ENCODE measurements at places on chromosomes 1 and 21.

DNA sequence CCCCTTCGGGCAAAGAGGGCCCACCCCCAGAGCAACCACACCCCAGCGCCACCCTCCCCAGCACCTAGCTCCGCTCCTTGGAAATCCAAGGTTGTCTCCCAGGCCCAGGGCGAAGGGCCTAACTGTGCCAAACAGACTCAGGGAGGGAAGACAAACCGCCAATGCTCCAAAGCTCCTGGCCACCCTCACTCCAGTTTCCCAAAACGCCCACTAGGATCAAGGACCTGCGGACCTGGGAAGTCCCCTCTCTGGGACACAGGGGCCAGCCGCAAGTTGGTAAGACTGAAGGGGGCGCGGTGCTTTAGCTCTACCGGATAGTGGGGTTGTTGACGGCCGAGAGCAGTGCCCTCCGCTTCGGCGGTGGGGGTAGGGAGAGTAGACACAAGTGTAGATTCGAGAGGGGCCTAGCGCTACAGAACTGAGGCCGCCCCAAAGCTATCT is 581 bp downstream of the IRF6 start:
- no peak for DNase-seq

GRCh38 chr21:39645331-39645730 is 32.6 kb downstream of the B3GALT5 start:
- no peak for DNase-seq

DNA sequence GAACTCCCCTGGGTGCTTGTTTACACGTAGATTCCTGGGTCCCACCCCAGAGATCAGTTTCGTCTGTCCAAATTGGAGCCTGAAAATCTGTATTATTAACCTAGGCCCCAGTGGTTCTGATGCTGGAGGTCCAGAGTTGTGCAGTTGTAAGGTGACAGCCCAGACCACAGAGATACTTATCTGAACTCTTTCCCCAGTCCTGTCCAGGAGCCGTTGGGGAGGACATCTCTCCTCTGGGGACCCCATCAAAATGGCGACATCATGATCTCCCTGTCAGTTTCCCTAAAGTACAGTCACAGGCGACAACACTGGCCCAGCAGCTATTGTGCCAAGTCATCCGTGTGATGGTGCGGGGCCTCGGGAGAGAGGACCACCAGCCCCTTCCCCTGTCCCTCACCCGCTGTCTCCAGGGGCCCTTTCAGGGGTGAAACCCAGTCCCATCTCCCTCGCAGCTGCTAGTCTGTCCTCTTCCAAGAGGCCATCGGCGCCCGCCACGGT is 749 bp upstream of the EFHD2 start:
- no peak for DNase-seq

DNA sequence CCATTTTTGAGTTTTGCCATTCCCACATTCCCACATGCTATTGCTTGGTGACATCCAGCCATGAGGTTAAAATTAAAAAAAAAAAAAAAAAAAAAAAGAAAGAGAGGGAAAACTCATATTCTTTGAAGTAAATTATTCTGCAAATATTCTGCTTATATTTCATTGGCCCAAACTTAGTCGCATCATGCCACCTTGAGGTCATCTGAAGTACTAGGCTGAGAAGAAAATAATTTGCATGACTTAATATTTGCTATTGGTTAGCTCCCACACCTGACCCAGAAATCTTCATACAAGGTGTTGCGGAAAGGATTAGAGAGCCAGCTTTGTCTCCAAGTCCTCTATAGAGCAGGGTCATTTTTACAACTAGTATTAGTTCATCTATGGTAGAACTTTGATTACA is 2206.0 kb downstream of the MRPL39 start:
- no peak for DNase-seq

DNA sequence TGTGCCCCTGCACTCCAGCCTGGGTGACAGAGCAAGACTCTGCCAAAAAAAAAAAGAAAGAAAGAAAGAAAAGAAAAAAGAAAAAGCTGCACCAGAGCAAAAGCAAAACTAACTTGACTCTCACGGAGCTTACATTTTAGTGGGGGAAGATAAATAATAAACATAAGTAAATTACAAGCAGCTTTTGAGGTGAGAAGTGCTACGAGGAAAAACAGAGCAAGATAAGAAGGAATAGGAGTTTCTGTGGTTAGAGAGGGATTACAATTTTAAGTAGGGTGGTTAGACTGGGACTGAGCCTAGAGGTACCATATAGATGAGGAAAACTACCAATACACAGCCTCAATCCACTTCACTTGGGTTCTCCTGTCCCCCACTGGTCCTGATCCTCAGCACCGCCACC is 43.9 kb downstream of the TGFBR3 start:
- no peak for DNase-seq

DNA sequence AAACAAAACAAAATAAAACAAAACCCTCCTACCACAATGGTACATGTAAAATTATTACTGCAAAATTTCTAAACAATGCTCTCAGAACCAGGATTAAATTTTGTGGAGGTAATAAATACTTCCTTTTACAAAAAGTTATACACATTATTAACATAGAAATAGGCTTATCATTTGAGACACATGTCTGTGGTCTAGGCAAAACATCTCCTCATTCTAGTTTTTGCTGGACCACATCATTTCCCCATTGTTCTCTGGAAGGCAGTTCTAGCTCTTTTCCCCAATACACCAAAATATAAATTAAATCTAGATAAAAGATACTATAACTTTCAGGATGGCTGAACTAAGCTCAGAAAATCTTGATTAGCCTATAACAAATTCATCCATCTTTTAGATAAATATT is 18.4 kb downstream of the EXTL2 start:
- DNase-seq = no peak

GRCh38 chr1:89360716-89361115 is 3.1 kb upstream of the GBP6 start:
- DNase-seq = no peak
